Renal cortex interstitium (tissue), 15 donors: ENCODE measurements at places on chromosomes 13 and 19.

GRCh38 chr19:28134311-28134710, 1078.6 kb downstream of the UQCRFS1 start:
- DNase-seq = no peak

DNA sequence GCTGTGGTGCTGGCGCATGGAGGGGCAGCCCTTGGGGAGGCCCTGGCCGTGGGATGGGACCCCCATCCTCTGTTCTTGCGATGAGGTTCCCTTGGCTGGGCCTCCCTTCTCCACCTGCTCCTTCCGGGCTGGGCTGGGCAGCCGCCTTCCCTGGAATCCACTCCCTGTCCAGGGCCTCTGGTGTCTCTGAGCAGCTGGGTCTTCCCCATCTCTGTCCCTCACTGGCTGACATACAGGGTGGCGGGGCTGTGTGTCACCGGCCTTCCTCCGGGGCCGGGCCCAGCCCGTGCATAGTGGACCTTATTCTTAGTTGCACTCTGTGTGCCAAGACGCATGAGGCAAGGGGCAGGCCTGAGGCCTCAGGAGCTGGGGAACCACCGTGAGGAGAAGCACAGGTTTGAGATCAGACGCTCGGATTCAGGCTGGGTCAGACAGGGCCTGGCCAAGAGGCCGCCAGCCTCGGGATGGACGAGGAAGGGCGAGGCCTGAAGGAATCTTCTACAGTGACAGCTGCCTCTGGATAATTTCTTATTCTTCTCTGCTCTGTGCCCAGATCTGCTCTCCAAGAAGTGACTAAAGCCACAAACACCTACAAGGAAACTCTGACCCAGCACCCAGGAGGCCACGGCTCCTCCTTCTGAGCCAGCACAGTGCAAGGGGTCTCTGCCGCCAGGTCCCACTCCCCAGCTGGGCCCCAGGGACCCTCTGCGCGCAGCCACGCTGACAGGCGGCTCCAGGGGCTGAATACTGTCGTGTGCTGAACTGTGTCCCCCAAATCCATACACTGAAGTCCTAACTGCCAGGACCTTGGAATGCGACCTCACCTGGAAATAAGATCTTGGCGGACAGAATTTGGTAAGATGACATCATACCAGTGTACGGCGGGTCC, 11.0 kb downstream of the SGTA start:
- DNase-seq = no peak

DNA sequence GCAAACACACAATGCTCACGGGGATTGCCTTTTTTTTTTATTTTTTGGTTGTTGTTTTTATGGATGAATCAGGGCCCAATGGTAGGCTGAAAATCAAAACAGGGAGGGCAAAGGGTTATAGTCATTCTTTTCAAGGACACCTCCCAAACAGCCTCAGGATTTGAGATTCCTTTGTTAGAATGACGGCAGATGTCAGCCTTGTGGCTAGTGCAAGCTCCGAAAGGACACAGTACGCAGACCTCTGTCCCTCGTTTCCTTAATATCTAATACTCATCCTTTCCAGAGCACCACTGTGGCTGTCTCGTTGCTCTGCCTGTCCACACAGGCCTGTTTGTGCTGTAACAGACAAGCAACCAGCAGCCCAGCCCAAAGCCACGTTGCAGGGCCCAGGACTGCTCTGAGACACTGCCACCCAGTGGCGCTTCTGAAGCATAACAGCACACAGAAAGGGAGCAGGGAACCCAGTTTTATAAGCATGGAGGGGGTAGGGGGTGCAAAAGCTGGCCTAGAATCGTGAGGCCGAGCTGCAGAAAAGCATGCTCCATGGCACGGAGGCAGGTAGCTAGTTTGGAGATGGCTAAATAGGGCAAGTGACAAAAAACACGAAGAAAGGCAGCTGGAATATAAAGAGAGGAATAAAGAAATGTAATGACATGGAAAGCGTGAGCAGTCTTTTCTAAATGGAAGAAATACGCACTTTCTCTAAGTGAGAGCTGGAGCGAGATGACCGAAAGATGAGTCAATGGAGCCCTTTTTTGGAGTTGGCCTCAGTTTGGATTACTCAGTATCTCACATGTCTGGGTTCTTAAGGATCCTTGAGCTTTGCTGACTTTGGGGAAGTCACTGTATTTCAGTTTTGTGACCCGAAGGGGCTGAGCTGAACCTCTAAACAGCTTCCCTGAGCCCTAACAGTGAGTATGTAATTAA, 40.7 kb upstream of the MEDAG start:
- peak; percentile 65 for DNase-seq

DNA sequence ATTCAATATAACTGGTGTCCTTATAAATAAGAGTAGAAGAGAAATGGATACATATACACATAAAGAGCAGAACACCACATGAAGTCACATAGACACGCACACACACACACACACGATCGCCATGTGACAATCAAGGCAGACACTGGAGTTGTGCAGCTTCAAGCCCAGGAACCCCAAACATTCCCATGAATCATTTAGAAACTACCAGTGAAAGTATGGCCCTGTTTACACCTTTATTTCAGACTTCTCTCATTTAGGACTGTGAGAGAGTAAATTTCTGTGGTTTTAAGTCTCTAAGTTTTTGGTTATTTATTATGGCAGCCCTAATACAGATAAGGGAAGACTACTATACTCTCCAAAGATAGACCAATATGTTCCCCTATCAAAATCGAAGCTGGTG, 20.4 kb upstream of the TNFSF13B start:
- no peak for DNase-seq

GRCh38 chr13:48586591-48587103, 53.8 kb upstream of the RCBTB2 start:
- no peak for DNase-seq

- no peak for DNase-seq
These were observed 65.5 kb downstream of the USP12 start for GRCh38 chr13:27106144-27106543.

DNA sequence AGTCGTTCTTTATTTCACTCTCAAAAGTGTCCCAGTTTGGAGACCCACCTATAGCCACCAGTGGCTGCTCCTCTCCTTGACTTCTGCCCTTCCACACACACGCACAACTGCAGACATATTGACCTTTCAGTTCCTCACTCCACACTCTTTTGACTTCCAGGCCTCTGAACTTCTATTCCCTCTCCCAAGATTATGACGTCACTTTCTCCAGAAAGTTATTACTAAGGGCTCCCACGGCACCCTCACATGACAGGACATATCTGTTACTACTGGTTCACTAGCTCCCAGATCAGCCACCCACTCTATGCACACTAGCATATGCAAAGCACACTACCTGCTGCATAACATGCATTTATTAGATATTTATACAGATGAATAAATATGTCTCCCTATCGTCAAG, 45.9 kb downstream of the XPO4 start:
- DNase-seq = no peak

GRCh38 chr13:32024750-32025149, 6.8 kb upstream of the FRY start:
- no peak for DNase-seq

GRCh38 chr19:52200044-52200443, 10.2 kb downstream of the PPP2R1A start:
- DNase-seq = no peak

GRCh38 chr19:41837981-41838708, 6.3 kb downstream of the LYPD4 start:
- DNase-seq = no peak

DNA sequence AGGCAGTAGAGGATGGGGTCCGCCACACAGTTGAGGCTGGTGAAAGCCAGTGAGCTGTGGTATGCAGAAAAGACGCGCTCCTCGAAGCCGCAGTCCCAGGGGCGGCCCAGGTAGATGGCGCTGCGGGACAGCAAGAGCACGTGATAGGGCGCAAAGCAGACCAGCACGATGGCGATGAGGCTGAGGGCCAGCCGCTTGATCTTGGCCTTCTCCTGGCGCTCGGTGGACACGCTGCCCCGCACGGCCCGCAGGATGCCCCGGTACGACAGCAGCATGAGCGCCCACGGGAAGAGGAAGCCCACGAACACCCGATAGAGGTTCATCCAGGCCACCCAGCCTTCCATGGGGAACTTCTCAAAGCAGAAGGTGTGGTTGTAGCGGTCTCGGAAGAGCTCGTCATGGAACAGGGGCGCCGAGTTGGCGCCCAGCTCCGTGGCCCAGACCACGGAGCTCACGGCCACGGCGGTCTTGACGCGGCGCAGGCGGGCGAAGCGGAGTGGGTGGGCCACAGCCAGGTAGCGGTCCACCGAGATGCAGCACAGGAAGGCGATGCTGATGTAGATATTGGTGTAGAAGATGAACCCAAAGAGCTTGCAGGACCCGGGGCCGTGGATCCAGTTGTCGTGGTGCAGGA, 6.5 kb upstream of the OPA3 start:
- no peak for DNase-seq

- no peak for DNase-seq
These were observed 11.8 kb downstream of the TUBGCP3 start for GRCh38 chr13:112576191-112576590.

DNA sequence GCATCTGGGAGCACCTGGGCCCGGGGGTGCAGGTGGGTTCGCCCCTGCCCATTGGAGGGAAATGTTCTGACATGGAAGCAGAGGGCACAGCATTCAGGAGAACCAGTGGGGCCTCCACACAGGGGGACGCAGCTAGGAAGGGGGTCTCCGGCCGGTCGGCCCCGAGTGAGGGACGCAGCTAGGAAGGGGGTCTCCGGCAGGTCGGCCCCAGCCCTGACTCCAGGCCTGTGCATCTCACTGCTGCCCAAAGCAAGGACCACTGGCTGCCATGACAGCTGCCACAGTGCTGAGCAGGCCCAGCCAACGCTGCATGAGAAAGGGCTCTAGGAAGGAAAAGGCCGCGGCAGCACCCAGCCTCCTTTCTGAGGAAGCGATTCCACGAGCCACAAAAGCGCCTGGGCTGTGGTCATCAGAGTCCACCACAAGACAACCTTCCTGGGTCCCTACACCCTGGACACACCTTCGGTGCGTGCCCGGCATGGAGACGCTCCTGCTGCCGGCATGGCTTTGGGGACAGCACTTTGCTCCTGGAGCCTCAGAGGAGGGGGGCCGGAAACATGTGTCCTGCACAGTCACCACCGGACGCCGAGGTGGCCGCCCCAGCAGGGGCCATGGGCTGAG, 9.7 kb downstream of the RASA3 start:
- no peak for DNase-seq

DNA sequence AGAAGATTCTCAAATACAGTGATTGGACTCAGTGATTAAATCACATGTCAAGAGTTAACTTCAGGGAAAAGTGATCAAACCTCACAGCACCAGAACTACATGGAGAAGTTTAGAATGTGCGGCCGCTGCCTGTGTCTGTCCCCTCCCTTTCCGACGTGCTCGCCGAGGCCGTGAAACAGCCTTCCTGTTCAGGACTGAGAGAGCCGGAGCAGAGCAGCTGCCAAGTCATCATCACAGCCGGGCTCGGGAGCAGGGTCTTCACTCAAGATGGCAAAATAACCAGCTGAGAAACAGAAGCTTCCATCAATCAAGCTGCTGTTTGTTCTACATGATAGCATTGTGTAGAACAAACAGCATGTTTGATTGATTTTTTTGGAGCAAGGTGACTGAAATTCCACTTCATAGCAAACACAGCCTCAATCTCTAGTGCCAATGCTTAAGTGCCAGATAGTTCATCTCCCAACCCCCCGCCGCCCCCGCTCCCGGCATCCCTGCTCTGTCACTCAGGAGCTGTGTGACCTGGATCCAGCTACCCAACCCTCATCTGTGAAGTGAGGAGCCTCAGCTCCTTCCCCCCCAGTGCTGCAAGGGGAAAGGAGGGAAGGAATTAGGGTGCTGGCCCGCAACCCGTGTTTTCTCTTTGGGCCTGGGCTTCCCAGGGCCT, 70.6 kb downstream of the HSPH1 start:
- DNase-seq = no peak

DNA sequence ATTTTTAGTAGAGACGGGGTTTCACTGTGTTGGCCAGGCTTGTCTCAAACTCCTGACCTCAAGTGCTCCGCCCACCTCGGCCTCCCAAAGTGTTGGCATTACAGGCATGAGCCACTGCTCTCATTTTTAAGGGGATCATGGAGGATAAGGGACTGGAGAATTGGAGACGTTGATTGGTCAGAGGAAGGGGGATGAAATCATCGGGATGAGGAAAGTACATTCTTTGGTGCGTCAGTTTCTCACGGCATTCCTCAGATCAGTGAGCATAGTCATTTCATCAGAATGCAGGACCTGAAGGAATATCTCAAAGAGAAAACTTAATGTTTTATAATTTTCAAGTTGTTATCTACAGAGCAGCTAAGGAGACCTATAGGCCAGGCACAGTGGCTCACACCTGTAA, 14.0 kb downstream of the ZNF114 start:
- no peak for DNase-seq

DNA sequence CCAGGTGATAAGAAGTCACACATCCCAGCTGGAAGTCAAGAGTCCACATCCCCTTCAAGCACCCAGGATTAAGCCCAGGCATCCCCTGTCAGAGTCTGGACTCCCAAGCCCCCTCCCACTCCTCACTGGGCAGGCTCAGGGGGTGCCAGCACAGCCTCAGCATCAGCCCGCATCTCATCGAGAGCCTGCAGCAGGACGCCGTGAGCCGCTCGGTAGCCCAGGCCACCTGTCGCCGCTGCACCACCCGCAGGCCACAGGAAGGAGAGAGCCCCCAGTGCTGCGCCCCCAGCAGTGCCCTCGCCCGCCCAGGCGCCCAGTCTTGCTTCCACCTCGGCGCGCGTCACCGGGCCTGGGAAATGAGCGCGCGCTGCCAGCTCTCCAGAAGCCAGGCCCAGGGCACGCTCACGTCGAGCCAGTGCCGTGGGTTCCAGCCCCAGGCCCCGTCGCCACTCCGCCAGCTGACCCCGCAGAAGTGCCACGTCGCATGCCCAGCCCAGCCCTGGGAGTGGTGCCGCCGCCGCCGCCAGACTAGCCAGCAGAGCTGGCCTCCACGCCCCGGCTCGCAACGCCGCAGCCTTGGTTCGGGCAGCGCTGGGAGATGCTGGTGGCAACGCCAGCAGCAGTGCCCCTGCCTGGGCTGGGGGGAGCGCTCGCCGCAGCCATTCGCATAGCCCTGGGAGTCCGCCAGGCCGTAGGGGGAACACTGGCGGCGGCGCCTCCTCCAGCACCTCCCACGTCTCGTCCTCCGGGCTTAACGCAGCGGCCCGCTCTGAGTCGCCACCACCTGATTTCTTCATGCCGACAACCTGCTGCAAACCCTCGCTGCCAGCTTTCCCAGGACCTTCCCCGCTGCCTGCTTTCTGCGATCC, 3.8 kb downstream of the IRGQ start:
- no peak for DNase-seq

DNA sequence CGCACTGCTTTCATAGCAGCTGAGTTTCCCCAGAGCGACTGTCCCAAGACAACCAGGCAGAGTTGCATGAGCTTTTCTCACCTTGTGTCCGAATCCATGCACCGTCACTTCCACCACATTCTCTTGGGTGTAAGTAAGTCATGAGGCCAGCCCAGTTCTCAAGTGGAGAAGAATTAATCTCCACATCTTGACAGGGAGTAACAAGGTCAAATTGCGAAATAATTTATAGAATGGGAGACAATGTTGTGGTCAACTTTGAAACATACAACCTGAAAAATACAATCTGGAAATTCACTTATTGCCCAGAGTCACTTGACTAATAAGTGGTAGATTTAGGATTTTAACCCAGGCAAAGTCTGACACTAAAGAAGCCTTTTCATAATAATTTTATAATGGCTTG, 123.7 kb downstream of the UFM1 start:
- DNase-seq = no peak

- no peak for DNase-seq
These were observed 412.6 kb downstream of the KLF12 start for GRCh38 chr13:73721571-73721970.

GRCh38 chr13:85497652-85498051, 301.6 kb downstream of the SLITRK6 start:
- no peak for DNase-seq
